ENCODE measurements at places on chromosomes 5 and 9.

DNA sequence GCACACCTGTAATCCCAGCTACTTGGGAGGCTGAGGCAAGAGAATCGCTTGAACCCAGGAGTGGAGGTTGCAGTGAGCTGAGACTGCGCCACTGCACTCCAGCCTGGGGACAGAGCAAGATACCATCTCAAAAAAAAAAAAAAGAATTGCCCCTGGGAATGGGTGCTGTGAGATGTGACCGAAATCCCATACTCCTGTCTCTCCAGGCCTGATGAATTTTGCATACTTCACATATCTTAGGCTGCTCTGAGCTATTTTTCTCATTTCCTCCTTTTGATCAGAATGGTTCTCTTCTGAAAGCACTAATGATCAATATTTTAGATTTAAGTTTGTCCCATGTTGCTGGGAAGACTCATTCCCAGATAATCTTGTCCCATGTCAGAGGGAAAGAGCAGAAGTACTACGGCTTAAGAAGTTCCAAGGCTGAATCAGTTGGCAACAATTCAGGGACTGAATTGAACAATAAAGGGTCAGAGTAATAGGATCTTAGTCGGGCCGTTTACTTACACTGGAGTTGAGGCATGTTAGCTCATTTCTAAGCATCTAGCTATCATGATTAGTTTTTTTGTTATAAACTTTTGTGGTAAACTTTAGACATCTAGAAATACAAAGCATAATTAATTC, 44.2 kb upstream of the TENT2 start:
- DNase-seq = peak; percentile 49

DNA sequence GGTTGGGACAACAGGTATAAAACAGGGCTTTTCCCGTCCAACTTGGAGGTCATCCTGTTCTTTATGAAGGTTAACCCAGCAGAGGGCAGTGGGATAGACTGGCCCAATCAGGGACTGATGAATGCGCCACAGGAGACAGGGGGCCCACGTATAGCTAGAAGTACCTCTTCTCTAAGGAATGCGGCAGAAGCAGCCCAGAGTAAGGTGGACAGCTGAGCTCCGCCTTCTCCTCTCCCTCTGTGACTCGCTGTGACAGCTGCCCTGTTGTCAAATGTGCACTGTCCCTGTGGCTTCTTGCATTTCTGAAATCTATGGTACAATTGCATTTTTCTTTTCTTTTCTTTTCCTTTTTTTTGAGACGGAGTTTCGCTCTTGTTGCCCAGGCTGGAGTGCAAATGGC, 306.6 kb downstream of the FBXL7 start:
- no peak for DNase-seq

DNA sequence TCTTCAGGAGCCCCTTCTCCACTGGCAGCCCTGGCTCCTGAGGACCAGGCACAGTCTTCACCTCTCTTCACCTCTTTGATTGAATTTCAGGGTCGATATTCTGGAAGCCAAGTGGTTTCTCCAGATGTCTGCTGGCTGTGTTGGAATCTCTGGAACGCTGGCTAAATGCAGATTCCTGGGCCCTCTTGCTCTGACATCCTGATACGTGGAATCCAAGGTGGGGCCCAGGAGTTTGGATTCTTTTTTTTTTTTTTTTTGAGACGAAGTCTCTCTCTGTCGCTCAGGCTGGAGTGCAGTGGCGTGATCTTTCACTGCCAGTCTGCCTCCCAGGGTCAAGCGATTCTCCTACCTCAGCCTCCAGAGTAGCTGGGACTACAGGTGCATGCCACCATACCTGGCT, 26.8 kb upstream of the IER5L start:
- no peak for DNase-seq

DNA sequence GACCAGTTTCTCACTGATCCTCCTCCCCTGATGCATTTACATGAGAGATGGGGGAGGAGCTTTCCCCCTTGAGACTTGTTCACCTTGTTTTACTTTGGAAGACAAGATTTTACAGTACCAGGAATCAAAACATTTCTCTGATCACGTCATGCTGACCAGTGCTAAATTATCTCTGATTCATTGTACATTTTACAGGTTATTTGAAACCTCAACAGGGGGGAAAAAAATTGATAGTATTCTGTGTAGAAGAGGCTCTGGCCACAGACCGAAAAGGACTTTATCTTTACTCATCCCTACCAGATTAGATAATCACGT, 133.9 kb downstream of the GRIA1 start:
- DNase-seq = no peak

All from cardiac fibroblast (primary cell).